ENCODE measurements at places on chromosomes 4 and X. TPM values are rescaled to one million over a fixed set of nuclear protein-coding genes. Genes with fewer than 3 reads are reported as not detected.

The EDA gene
- total RNA-seq = 3.6 TPM

GRCh38 chr4:73189274-73189810 lies 69.3 kb downstream of the ANKRD17 start:
- DNase-seq = no peak

GRCh38 chrX:40131654-40132337 lies 34.0 kb upstream of the BCOR start:
- no peak for DNase-seq

GRCh38 chrX:106144755-106145639 lies 23.1 kb upstream of the PWWP3B start:
- no peak for DNase-seq

The INTU gene
- 11.1 TPM for total RNA-seq

GRCh38 chr4:16351161-16351560 lies 124.9 kb upstream of the TAPT1 start:
- no peak for DNase-seq
